ENCODE measurements at places on chromosomes 13 and 19.

- no peak for DNase-seq
These were observed 2.3 kb downstream of the CLPTM1 start for GRCh38 chr19:44957526-44957925.

DNA sequence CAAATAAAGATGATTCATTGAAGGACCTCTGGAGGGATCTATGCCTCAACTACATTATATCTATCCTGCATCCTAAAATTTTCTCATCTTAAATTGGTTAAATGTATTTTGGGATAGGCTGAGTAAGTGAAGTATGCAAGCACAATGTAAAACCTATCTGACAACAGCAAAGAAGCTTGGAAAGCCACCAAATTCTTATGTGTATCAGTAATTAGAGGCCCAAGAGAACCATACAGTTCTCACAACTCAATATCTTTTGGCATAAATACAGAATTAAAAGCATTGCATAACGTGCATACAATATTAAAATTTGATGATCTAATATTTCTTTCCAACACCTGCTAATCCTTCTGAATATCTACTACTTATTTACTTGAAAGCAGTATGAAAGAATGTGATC is 13.0 kb downstream of the POSTN start:
- DNase-seq = no peak

GRCh38 chr19:30555075-30555790 is 183.0 kb downstream of the ZNF536 start:
- no peak for DNase-seq

DNA sequence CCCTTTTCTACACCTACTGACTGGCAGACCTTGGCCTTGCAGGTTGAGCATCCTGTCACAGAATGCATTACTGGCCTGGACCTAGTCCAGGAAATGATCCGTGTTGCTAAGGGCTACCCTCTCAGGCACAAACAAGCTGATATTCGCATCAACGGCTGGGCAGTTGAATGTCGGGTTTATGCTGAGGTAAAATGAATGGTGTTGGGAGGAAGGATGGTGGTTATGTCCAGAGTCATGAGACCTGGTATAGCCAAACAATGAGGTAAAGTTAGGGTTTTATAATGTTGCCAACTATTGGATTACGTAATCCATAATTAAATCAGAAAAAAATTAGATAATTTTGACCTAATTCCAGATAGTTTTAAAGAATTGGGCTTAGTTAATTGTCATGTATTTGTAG is 212.5 kb downstream of the PCCA start:
- DNase-seq = peak; percentile 64

DNA sequence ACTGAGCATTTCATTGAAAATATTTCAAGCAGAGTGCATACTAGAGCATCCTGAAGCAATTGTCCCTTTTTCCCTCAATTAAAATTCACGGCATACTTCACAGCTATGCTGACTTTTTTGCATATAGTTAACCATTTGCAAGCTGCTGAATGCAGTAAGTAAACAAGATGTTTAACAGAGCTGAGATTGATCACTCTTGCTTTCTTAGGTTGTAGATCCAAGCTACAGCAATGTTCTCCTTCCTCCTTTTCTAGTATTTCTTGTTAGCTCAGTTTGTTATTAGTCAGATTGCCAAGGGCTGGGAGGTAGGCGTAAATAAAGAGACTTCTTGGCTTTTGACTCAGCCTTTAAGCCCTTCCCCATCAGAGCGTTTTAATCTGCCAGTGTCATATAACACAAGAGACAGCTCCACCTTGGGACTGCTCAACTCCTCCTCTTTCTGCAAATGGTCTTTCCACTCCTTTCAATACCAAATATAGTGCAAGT is at the start of gene SLITRK6:
Gene SLITRK6, minus strand, starts transcription at position 323 of the 486 bp plus-strand sequence. CDS start 2,911 bp downstream, outside the sequence.
- DNase-seq = no peak

GRCh38 chr13:50236898-50237318 is 221.7 kb downstream of the KCNRG start:
- DNase-seq = no peak

- no peak for DNase-seq
These were observed 500.9 kb downstream of the GPC6 start for GRCh38 chr13:93727211-93728141.

DNA sequence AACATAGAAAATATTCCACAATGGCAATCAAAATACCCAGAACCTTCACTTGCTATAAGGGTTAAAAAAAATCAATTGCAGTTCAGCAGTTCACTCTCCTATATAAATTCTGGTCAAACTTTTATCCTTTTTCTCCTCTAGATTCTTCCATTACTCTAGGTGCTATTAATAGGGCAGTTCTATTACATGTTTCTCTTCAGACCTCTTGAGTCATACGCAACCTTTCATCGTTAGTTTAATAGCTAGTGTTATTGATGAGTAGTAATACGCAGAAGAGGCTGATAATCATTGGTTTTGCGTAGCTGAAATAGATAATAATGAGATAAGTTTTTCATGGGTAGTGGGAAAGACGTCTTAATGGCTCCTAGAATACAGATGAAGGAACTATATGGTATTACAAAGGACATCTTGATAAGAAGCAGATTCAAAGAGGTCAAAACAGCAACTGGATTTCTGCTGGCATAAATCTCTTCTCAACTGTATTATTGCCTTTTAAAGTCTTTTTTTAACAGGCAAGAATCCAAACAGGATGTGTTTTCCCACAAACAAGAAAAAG is 118.3 kb upstream of the STARD13 start:
- no peak for DNase-seq

GRCh38 chr13:111047326-111047725 is 67.8 kb upstream of the ARHGEF7 start:
- no peak for DNase-seq

DNA sequence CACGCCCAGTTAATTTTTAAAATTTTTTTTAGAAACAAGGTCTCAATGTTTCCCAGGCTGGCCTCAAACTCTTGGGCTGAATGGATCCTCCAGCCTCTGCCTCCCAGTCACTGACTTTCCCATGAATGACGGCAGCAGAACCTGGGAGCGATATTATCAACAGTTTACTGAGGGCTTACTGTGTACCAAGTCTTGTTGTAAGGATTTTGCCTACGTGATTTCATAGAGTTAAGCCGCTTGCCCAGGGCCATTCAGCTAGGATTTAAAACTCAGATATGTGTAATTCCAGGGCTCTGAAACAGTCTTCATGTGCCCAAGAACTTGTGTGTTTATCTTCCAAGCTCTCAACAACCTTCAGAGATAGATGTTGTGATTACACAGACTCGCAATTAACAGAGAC is 6.0 kb upstream of the KXD1 start:
- no peak for DNase-seq

DNA sequence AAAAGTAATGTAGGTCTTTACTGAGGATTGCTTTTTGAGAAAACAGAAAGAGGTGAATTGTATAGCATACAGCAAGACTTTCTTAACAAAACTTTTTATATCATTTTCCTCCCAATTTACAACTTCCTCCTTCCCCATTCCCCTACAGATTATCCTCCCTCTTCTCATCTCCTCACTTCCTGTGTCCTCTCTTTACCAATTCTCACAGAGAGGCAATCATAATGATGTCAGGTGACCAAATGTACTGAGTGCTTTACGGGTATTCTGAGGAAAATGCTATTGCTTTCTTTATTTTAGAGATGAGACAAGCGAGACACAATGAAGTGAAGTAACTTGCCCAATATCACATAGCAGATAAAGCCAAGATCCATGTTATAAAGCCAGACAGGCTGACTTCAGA is 1.7 kb upstream of the MTMR6 start:
- no peak for DNase-seq

DNA sequence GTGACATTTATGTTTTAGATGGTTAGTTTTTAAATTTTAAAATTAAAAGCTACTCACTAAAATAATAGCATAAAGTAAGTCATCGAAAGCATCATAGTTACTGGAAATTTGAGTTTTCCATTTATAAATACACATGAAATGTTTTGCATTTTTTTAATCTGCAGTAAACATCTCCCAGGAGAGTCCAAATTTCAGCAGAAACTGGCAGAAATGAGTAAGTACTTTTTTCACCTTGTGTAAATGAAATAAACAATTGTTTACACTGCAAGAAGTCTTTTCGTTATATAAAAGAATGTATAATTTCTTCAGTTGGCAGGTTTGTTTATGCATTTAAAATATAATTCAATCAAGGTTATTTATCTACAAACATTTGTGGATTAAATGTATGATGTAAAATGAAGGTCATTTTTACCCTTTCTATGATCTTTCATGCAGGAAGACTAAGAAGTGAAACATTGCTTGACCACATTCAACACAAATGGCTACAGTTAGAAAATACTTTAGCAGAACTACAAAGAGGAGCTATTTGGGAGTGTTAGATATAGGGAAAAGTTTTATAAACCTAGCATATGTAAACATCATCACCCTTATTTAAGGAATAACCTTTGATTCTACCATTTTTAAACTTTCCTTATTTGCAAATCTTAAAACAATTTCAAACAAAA is 55.6 kb downstream of the RCBTB2 start:
- DNase-seq = no peak

- DNase-seq = no peak
These were observed 13.2 kb downstream of the KLHL26 start for GRCh38 chr19:18650021-18650390.

GRCh38 chr19:56939951-56940350 is 99.4 kb upstream of the PEG3 start:
- no peak for DNase-seq

GRCh38 chr13:73146707-73147106 is 87.9 kb downstream of the KLF5 start:
- DNase-seq = no peak

DNA sequence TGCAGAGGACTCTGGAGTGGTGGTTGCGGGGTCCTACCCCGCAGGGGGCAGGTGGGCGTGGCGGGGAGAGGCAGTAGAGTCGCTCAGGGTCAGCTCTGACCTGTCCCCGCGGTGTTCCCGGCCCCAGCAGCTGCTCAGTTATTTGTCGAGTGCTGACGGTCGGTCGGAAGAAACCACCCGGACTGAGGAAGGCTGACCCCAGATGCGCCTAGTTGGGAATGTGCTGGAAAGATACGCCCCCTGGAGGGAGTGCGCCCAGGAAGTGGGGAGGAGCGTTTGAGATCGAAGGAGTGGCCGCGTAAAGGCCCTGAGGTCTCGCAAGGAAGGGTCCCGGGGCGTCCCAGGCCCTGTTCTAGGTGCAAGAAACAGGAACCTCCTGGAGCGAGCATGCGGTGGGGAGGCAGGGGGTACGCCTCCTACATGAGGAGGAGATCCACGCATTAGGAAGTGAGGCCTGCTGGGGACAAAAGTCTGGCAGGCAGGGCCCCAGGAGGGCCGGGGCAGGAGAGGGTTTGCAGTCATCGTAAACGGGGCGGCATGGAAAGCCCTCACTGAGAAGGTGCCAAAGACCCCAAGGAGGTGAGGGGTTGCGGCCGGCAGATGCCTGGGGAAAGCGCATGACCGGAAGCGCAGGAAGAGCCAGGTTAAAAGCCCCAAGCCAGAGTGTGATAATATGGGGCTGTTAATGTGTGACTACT is 9.2 kb downstream of the CCDC8 start:
- DNase-seq = peak; percentile 85

DNA sequence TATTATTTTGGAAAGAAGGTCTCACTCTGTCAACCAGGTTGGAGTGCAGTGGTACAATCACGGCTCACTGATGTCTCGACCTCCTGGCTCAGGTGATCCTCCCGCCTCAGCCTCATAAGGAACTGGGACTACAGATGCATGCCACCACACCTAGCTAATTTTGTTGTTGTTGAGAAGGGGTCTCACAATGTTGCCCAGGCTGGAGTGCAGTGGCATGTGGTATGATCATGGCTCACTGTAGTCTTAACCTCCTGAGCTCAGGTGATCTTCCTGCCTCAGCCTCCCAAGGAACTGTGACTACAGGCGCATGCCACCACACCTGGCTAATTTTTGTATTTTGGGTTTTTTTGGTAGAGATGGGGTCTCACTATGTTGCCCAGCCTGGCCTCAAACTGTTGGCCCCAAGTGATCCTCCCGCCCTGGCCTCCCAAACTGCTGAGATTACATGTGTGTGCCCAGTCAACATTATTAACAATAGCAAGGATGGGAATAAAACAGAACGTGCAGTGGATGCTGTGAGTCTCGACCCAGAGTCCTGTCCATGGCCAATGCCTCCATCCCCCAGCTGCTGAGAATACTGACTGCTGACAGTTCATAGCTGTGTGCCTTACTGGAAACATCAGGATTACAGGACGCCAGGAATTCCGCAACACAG is 5.4 kb upstream of the MBD3L3 start:
- no peak for DNase-seq

DNA sequence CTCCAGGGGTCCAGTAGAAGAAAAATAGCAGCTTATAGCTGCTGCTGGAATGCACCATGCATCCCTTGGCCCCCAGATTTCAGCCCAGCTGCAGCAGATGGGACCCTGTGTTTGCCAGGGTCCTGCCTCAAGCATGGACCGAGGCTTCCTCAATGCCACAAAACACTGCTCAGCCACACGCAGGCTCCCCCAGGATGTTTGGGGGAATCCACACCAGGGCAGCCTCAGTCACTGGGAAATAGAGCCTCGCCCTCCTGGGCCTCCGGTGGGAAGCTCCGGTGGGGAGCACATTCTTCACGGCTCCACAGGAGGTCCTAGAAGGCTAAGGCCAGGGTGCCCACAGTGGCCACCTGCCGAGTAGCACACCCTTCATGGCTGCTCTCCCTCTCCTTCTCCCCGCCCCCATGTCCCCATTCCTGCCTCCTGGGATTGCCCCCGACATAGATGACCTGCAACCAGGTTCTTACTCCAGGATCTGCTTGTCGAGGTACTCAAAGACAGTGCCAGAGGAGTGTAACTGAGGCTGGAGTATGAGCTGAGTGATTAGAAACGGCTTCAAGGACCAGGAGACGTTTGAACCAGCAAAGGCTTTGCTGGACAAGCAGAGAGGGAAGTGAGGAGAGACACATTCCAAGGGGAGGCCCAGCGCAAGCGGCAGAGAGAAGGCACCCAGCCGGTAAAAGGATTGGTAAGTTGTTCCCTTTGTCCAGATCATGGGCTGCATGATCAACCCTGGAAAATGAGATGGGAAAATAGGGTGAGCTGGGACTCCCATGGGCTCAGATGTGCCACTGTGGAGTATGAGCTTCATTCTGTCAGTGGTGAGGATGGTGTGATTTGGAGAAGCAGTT is 110.7 kb upstream of the UQCRFS1 start:
- DNase-seq = no peak

DNA sequence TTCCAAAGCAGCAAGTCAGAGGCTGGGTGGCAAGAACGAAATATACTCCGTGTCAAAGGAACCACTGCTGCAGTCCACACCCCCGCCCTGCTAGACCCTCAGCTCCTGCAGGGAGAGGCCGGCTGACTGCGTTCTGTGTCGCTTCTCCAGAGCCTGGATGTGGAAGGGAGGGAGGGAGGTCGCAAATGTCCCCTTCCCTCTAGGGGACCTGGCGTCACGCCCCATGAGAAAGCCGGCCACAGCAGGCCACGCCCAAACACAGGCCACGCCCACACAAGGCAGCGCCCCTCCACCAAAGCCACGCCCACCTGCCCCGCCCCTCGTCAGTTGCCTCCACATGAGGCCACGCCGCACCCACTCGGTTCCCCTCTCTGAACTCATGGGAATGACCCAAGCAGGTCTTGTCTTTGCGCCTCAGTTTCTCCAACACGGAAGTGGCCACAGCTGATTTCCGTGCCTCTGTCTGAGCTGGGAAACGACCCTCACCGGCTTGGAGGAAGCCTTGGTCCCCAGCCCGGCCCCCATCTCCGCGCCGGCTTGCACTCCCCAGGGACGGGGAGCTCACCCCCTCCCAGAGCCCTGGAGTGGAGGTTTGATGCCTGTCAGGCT is 38.4 kb upstream of the TCF3 start:
- no peak for DNase-seq

GRCh38 chr19:8149261-8150094 is at the start of gene FBN3:
TSS of gene FBN3 (minus strand) at chr19:8149592. CDS start at chr19:8147480, 2,112 bp downstream.
- DNase-seq = no peak

- DNase-seq = no peak
These were observed 68.8 kb downstream of the MLLT1 start for GRCh38 chr19:6210721-6211600.
